Immature natural killer cell (primary cell): ENCODE measurements at places on chromosomes 2 and 18.

DNA sequence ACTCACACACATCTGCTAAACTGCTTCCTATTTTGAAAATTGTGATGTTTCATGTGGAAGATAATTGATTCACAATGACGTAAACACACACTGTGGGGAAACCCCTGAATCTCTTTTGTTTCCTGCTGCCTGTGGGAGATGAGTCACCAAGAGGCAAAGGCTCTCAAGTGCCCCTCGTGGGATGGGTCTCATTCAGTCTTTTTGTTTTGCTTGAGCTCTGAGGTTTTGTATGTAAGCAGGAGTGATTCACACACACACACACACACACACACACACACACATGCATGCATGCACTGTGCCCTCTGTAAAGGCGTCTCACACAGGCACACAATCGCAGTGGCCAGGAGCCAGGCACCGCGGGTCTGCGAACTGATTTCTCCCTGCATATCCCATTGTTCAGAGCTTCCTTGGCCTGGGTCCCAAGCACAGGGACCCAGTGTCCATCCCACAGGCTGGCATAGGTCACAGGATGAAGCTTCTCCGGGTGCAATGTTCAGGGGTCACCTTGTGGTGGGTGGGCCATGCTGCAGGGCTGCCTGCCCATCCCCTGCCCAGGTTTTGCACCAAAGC lies 12.1 kb upstream of the ARHGEF4 start:
- DNase-seq: peak; percentile 71

- no peak for DNase-seq
Observed at GRCh38 chr2:101843048-101843447, 145.5 kb downstream of the MAP4K4 start.

DNA sequence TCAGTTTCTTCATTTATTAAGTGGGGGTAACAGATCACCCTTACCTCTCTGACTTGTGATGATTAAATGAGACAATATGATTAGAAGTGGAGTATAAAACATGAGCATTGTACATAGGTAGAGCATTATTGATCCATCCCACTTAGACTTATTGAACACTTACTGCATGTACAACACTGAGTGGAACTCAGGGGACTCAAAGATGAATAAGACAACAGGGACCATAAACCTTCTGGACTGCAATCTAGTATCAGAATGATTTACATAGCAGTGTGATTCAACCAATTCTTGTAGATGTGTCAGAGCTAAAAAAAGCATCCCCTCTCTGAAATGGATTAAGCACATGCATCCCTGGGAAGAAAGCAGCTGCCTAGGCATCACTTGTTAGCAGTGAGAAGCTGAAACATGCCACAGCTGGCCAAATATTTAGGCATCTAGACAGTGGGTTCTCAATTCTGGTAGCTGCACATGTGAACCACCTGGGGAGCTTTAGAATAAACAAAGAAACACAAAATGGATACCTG lies 111.5 kb downstream of the CYRIA start:
- DNase-seq: no peak

DNA sequence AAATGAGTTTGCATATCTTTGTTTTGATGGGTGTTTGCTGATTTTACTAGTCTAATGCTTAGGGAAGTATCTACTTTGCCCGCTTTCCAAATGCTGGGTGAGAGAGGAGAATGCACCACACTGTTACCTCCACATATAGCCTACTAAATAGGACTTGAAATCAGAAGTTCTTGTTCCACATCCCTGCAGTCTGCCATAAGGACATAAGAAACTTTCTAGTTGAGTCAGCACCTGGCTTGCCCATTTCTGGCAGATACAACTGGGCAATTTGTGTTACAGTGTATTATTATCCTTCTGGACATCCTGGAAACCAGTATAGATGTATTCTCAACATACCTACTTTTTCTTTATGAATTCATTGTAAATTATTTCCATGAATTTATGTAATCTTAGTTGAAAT lies 29.5 kb downstream of the ANXA4 start:
- DNase-seq: no peak

DNA sequence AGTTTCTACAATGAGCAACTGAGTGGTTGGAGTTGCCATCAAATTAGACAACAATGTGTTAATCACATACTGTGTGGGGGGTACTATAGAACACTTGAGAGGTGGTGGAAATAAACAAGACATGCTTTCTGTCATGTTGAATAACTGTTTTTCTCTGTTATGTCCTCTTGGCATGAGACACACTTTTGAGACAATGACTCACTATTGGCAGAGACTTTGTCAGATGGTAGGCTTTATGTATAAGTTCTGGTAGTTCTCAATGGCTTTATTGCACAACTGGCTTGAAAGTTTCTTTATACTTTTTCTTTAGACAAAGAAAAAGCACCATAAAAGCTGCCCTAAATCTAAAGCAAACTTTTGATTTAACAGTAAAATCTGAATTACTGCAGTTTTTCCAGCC lies 578.7 kb downstream of the ADCYAP1 start:
- DNase-seq: no peak

- DNase-seq: peak; percentile 17
Observed at GRCh38 chr2:203949228-203949627, 12.7 kb downstream of the ICOS start.

DNA sequence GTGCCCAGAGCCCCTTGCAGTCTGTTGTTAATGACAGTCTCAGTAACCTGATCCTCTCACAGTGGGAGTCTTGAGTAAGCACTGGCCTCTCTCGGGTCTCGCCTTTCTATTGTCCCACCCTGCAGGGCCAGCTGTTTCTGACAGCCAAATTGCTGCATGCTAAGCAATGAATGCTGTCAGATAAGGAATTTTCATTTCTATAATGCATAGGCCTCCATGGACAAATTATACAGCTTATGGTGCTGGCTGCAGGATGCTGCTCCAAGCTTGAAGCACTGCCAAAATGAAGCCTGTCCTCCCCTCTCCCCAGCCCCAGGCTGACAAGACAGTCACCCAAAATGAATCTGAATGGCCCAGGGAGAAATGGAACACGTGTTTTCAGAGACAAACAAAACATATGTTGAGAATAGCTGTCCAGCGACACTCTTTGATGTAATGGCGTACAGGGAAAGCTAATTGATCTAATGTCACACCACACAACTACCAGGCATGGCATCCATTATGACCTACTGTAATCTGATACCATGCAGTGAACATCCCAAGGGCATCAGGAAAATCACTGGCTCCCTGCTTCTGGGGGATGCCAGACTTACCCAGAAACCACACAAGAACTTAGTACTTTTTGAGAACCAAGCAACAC lies 36.8 kb downstream of the ACVR1 start:
- DNase-seq: no peak

- DNase-seq: no peak
Observed at GRCh38 chr2:207505171-207505570, 24.6 kb upstream of the CREB1 start.

DNA sequence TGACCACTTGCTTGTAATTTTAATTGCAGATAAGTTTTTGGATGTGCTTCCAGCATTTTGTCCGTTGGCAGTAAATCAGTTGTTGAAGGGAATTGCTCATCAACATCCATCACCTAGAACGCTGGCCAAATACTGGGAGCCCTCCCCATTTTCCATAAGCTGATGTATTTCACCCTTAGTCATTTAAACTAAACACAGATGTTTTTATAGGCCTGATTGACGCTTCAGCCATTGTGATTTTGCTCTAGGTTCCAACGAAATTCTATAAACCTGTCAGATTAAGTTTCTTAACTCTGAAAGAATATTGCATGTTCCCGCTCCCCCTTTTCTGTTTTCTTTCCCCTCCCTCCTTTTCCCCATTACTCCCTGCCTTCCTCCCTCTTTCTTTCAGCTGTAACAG lies 1.0 kb upstream of the RPRM start:
- DNase-seq: no peak

GRCh38 chr18:63850020-63850419 lies 37.5 kb upstream of the SERPINB2 start:
- DNase-seq: no peak

DNA sequence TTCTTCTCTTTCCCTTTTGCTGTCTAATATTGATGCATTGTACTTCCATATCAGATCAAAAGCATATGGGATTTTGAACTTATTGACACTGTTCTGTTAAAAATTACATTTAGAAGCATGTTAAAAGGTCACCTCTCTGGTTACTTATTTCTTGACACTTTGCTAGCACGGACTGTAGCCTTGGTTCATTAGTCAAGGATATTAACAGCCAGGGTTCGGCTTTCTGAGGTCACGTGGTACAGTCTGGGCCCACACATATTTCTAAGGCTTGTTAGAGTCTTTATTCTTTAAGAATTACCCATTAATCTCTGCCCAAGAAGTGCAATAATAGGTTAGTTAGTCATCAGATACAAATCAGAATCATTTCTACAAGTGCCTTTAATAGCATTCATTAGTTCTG lies 1035.8 kb upstream of the FANCL start:
- no peak for DNase-seq

DNA sequence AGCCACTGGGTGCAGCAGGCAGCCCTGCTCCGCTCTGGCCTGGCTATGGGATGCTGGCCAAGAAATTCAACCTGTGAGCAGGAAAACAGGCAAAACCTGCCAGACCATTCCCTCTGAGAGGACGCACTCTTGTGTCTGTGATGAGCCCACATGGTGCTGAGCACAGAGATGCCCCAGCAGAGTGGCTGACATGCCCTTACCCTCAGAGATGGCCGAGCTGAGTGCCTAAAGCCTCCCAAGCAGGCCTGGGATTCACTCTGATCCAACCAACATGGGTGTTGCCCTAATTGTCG lies 34.3 kb upstream of the TAF1B start:
- no peak for DNase-seq

- DNase-seq: no peak
Observed at GRCh38 chr2:218340656-218341055, 16.0 kb upstream of the CATIP start.

GRCh38 chr18:59055345-59056032 lies 84.2 kb upstream of the SEC11C start:
- DNase-seq: no peak

GRCh38 chr2:159028776-159029175 lies 60.3 kb downstream of the TANC1 start:
- DNase-seq: no peak

DNA sequence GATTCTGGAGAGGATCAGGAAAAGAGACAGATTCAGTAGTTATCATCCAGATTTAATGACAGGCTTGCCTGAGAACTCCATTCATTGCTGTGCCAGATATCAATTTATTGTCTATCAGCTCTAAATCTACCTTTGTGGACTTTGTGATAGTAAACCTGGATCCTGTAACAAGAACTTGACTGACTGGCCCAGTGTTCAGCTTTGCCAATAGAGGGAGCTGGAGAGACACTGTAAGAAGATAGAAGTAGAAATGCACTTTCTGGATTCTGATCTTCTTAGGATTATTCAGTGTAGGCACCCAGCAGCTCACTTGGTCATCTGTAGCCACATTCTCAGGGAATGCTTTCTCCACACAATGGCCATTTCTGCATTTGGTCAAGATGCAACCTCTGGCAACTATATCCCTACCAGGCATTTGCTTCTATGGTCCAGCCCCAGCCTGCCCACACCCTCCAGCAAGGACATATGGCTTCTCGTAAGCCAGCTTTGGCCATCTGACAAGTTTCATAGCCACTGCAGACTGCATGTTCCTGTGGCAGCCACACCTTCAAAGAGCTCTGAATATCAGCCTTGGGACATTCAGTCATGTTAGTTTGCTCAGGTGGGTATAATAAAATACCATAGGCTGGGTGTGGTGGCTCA lies 6.1 kb upstream of the SERPINB8 start:
- peak; percentile 36 for DNase-seq

- DNase-seq: no peak
Observed at GRCh38 chr2:20755132-20755800, 67.6 kb downstream of the LDAH start.

GRCh38 chr2:176018708-176019107 lies 16.6 kb upstream of the LNPK start:
- no peak for DNase-seq

DNA sequence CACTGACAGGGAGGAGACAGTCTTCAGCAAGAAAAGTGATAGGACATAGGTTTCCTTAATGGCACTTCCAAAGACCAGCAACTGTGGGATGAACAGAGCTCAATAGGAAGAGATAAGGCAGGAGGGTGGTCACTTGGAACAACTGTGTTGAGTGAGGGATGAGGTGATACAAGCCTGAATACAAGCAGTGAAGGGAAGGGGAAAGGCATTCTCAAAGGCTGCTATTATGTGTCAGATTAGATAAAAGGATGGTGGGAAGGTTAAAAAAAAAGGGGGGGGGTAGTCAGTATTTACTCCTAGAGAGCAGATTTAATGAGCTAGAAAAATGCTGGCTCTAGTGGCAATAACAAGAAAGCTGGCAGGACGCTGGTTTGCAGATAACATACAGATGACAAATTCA lies 25.7 kb downstream of the CCBE1 start:
- DNase-seq: no peak

- no peak for DNase-seq
Observed at GRCh38 chr2:85134255-85134895, 1.2 kb downstream of the TCF7L1 start.

- DNase-seq: no peak
Observed at GRCh38 chr2:218331745-218332144, 24.9 kb upstream of the CATIP start.

DNA sequence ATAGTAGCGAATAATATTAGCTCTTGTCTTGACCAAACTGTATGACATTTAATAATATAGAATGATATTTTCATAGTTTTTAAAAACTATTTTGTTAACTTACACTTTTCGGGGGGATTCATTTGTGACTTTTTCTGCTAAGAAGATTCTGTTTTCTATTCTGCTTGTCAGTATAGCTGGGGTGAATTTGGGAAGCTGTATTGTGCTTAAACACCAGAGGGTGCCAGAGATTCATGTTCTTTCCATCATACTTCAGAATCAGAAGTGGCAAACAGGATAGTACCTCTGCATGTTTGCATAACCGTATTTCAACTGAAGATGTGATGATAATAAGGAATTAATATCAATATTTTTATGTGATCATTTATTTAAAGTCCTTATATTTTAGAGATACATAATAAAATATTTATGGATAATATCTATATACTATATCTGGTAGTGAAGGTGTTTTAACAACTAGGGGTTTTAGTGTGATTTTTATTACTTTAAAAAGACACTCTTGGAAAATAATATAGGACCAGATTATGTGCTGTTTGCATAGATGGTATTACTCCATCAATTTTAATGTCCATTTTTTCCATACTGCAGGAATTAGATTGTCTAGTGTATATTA lies 81.0 kb downstream of the TAF4B start:
- no peak for DNase-seq

- no peak for DNase-seq
Observed at GRCh38 chr2:142892715-142893114, 15.3 kb downstream of the KYNU start.

GRCh38 chr2:159506764-159507440 lies 109.4 kb downstream of the BAZ2B start:
- DNase-seq: no peak

DNA sequence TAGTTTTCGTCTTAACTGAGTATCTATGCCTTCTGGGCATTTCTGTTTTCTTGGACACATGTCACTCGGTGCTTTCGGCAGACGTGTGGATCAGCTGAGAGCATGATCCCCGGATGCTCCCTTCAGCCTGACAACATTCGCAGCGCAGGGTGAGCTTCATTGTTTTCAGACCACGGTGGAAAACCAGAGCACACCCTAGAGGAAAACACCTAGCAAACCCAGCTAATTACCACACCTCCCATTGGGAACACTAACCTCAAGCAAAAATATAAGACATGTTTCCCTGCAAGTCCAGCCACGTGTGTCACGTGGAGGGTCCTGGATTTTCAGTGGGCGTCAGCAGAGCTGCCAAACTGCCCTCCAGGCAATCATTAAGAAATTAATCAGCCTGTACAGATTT lies 31.0 kb downstream of the ANKRD29 start:
- DNase-seq: no peak

- no peak for DNase-seq
Observed at GRCh38 chr18:37265382-37265781, 300.2 kb downstream of the CELF4 start.
